Inflammatory macrophage treated with lipopolysaccharide for 4 hours (primary cell): ENCODE measurements at places on chromosomes 7 and 10.

GRCh38 chr7:37550426-37550825, 101.8 kb upstream of the ELMO1 start:
- DNase-seq = no peak

- DNase-seq = no peak
Observed at GRCh38 chr7:106073701-106074100, 38.4 kb downstream of the SYPL1 start.

GRCh38 chr7:55086413-55087201, 67.8 kb downstream of the EGFR start:
- DNase-seq = no peak

DNA sequence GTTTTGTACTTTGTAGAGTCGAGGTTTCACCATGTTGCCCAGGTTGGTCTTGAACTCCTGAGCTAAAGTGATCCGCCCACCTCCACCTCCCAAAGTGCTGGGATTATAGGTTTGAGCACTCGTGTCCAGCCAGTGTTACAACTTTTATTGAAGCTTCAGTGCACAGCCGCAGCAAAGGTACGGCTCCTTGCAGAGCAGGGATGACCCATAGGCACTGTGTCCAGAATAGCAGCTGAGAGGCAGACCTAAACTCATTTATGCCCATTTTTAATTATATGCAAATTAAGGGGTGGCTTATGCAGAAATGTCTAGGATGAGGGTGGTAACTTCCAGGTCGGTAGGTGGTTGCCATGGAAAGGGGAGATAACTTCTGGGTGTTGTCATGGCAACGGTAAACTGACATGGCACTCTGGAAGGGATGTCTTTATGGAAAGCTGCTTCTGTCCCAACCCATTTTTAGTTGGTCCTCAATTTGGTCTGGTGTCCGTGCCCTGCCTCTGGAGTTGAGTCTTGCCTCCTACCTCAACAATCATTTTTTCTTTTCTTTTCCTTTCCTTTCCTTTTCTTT, 22.7 kb downstream of the NYAP1 start:
- DNase-seq = no peak

- DNase-seq = no peak
Observed at GRCh38 chr7:70498232-70498992, 633.5 kb upstream of the GALNT17 start.

- DNase-seq = peak; percentile 68
Observed at GRCh38 chr7:31688996-31689395, 2.0 kb downstream of the PPP1R17 start.

GRCh38 chr10:8060704-8061121, 6.2 kb downstream of the GATA3 start:
- no peak for DNase-seq

DNA sequence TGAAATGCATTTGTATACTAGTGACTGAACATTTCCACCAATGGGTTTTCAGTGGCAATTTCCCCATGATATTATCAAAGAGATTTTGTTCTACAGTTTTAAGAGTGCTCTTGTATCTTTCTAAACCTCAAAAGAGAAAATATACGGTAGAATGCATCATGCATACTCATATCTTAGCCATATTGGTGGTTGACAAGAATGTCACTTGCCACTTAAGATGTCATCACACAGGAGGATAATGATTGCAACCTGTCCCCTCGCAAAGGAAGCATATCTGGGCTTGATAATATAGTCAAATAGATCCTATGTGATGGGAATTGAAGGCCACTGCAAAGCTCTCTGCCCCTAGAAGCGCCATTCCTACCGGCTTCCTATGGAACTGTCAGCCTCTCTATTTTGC, 79.3 kb upstream of the ARMC3 start:
- no peak for DNase-seq

GRCh38 chr10:18532881-18533535, 118.4 kb downstream of the NSUN6 start:
- no peak for DNase-seq

GRCh38 chr10:129525401-129525801, 58.4 kb downstream of the MGMT start:
- DNase-seq = no peak

DNA sequence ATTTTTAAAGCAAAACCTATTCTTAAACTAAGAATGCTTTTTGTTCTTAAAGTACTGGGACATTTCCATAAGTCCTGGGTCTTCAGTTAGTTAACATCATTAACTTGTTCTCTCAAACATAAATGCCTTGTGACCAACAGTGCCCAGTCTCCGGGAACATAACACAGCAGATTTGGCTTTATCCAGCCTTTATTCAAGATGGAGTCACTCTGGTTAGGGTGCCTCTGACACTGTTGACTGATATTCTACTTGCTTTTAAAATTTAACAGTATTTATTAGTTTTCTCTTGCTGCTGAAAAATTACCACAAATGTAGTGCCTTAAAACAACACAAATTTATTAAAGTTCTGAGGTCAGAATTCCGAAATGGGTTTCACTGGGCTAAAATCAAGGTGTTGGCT, 44.1 kb downstream of the AVL9 start:
- DNase-seq = no peak

GRCh38 chr7:157462419-157462771, 125.6 kb downstream of the DNAJB6 start:
- DNase-seq = no peak

GRCh38 chr7:127768241-127768640, 116.2 kb downstream of the SND1 start:
- DNase-seq = no peak

GRCh38 chr10:127228195-127228787, 31.9 kb upstream of the INSYN2A start:
- DNase-seq = no peak

GRCh38 chr10:30151581-30152389, 92.4 kb upstream of the JCAD start:
- peak; percentile 51 for DNase-seq

- peak; percentile 9 for DNase-seq
Observed at GRCh38 chr7:151167197-151167961, at the start of gene GBX1. TSS of gene GBX1 (minus strand) at chr7:151167694. CDS start at chr7:151167548, 146 bp downstream.

DNA sequence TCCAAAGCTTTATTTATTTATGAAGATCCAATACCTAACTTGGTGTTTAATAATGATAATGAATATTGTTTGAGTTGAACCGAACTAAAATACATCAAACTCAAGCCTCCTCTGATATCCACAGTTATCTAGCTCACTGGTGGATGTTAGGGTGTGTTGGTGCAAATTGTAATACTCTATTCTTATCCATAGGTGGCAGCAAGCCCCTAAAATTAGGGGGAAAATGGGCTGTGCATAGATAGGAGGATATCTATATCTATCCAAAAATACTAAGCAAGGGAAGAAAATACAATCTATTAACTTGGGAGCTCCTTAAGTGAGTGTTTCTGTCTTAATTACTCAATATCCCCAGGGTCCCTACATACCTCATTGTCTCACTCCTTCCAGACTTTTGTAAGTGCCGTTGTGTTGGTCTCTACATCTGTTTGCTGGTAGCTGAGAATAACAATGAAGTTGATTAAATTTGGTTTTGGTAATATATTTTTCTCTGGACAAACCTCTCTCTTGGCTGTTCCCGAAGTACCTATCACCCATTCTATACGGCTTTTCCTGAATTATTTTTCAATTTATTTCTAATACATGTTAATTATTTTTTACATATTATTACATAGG, 55.0 kb upstream of the VWDE start:
- peak; percentile 36 for DNase-seq

DNA sequence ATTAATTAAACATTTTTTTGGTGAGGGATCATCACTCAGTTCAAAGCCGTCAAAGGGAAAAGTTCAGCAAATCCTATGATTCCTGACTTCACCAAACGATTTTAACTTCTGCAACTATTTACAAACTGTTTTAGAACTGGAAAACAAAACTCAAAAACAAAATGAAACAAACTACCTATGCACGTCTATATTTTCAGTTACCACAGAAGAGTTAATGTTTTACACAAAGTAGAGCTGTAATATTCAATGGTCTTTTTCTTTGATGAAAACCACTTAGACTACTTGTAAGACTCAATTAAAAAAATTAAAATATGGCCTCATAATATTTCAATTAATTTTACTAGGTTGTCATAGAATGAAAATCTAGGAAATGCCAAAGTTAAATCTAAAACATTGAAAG, 131.5 kb downstream of the ATE1 start:
- DNase-seq = no peak

DNA sequence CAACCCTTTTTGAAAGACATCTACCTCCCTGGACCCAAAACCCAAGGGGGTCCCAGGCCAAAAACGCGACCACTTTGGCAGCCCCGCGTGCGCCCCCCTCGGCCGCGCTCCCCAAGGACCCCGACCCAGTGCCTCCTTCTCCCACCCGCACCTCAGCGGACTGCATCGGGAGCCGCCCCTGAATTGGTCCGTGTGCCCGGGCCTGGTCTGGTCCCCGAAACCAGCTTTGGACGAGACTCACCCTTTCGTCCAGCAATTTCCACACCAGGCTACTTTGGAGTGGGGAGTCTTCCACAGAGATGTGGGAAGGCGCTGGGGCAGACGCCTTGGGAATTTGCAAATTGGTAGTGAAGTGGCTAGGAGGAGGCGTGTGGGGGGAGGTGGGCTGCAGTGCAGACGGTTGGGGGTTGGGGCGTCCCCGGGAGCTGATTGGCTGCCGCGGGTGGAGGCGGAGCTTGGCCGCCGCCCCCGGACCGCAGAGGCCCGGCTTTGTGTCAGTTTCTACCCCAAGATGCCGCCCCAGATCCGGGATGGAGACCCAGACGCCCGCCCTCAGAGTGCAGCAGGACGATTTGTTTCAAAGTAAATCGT, 16.9 kb downstream of the TCAF1 start:
- DNase-seq = no peak

GRCh38 chr7:11758627-11759111, 73.3 kb downstream of the THSD7A start:
- no peak for DNase-seq

GRCh38 chr10:24133835-24134234, 75.1 kb upstream of the KIAA1217 start:
- no peak for DNase-seq

DNA sequence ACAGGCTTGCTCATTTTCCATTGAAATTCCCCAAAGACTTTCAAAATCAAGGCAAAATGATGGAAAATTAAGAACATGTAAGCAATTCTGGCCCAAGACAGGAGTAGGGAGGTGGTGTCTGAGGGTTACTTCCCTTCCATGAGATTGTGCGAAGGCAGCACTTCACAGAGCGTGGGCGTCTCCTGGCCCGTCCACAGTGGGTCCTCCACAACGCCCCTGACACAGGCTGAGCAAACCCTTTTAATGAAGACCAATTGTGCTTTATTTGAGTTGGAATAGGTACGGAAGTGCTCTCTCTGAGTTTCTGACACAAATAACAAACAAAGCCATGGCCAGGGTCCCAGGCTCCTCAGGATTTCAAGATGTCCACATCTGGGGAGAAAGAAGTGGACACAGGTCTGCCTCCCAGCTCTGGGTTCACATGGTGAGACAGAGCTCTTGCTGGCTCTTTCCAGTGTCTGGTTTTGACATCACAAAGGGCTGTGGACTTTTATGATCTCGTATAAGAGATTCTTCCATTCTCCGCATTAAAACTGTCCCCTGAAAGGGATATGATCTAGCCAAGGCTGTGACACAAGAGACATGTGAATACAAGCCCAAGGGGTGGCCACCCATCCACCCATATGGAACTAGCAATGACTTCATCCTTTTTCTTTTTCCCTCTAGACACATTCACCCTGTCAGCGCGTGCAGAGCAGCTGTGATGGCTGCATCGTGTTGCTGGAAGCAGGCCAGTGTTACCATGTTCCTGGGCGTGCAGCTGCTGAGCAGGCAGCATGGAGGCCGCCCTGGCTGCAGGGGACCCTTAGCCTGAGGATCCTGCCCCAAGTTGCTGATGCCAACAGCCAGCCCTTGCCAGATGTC, 145.6 kb downstream of the ADAM12 start:
- DNase-seq = no peak

GRCh38 chr10:8069627-8070026, 15.1 kb downstream of the GATA3 start:
- DNase-seq = no peak

- DNase-seq = no peak
Observed at GRCh38 chr10:83605783-83606630, 533.3 kb upstream of the GHITM start.

GRCh38 chr7:1281068-1281467, 48.4 kb downstream of the UNCX start:
- DNase-seq = no peak

- peak; percentile 1 for DNase-seq
Observed at GRCh38 chr10:129545261-129545660, 78.2 kb downstream of the MGMT start.

- no peak for DNase-seq
Observed at GRCh38 chr7:110090110-110090820, 1000.7 kb upstream of the LRRN3 start.

GRCh38 chr7:112092709-112093395, 113.3 kb downstream of the DOCK4 start:
- peak; percentile 30 for DNase-seq

DNA sequence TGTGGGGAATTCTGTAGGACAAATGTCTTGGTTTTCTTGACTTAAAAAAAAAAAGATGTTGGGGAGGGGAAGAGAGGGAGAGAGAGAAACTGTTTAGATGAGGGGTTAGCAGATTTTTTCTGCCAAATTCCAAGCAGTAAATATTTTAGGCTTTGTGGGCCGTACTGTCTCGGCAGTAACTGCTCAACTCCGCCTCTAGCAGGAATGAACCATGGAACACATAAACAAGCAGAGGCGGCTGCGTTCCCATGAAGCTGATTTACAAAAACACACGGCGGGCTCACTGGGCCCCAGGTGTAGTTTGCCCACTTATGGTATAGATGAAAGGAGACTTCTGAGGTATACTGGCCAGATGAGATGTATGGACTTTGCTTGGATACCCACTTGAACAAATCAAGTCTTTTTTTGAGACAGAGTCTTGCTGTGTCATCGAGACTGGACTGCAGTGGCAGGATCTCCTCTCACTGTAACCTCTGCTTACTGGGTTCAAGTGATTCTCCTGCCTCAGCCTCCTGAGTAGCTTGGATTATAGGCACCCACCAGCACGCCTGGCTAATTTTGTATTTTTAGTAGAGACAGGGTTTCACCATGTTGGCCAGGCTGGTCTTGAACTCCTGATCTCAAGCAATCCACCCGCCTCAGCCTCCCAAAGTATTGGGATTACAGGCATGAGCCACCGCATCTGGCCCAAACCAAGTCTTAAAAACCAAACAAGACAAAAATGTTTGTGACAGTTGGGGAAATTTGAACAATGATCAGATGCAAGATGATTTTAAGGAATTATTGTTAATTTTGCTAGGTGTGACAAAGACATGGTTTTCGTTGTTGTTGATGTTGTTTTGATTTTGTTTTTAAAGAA, 9.7 kb upstream of the ADAMTS14 start:
- no peak for DNase-seq
